ENCODE measurements at places on chromosomes 12 and 14. TPM values are rescaled to one million over a fixed set of nuclear protein-coding genes. Genes with fewer than 3 reads are reported as not detected.

The KRT72 gene
- total RNA-seq: not detected

The RND1 gene
- total RNA-seq: 12.3 TPM

The OLR1 gene
- 106 TPM for total RNA-seq

The TCL1B gene
- total RNA-seq: not detected

The ASCL1 gene
- total RNA-seq: 0.29 TPM

The GPRC5A gene
- total RNA-seq: 890 TPM

The PPFIBP1 gene
- 122 TPM for total RNA-seq

The CLEC9A gene
- 0.31 TPM for total RNA-seq

The KRT80 gene
- total RNA-seq: 15.2 TPM

The SLC4A8 gene
- 2.3 TPM for total RNA-seq

The SDR9C7 gene
- total RNA-seq: not detected

The PDE3A gene
- total RNA-seq: 3.3 TPM

The EID3 gene
- total RNA-seq: 3.2 TPM

The SLC6A12 gene
- 9.2 TPM for total RNA-seq

The VIPAS39 gene
- total RNA-seq: 9.9 TPM

The GPRC5D gene
- total RNA-seq: 0.66 TPM

The EIF2S3B gene
- total RNA-seq: 0.30 TPM

The CDH24 gene
- total RNA-seq: 6.3 TPM

The CLEC4E gene
- 19.9 TPM for total RNA-seq

The CDCA3 gene
- not detected for total RNA-seq

The RAD9B gene
- 0.15 TPM for total RNA-seq

The HCAR1 gene
- total RNA-seq: 6.3 TPM

The REM2 gene
- 1.0 TPM for total RNA-seq

The OR10AD1 gene
- not detected for total RNA-seq

The MMP17 gene
- total RNA-seq: 5.5 TPM

The OTOGL gene
- 0.20 TPM for total RNA-seq

The SPIC gene
- total RNA-seq: 0.20 TPM

The SMCO2 gene
- total RNA-seq: not detected

The ESPL1 gene
- 2.1 TPM for total RNA-seq

The SERPINA9 gene
- total RNA-seq: not detected

The ARHGEF40 gene
- total RNA-seq: 24.8 TPM

The GRIN2B gene
- under 0.01 TPM for total RNA-seq
